ENCODE measurements at places on chromosomes 2 and 18. TPM values are rescaled to one million over a fixed set of nuclear protein-coding genes. Genes with fewer than 3 reads are reported as not detected.

The CCDC121 gene
- 7.6 TPM for total RNA-seq

The MBOAT2 gene
- 67.6 TPM for total RNA-seq

The CACNB4 gene
- 11.4 TPM for total RNA-seq

The SLC9A2 gene
- not detected for total RNA-seq

- no peak for DNase-seq
Observed at GRCh38 chr2:218997731-218998130, 4.5 kb upstream of the CRYBA2 start.

GRCh38 chr2:74205596-74205995 is 7.2 kb downstream of the MTHFD2 start:
- no peak for DNase-seq

GRCh38 chr2:227829337-227829736 is 15.7 kb downstream of the CCL20 start:
- no peak for DNase-seq

DNA sequence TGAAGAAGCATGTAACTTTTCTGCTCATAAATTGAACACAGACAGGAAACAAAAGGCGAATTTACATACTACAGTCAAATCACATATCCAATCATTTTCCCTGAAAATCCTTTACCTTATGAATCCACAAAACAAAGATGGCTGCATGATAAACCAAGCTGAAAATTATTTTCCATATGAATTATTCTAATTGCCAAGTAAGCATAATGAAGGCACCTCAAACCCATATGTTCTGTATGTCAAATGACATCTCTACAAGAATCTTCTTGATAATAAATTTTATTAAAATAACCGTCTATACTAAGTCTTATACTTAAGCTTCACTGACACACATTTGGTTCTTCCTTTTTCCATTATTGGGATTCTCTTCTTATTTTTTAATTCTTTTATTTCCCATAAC is 1242.6 kb downstream of the CNTNAP5 start:
- DNase-seq: no peak

DNA sequence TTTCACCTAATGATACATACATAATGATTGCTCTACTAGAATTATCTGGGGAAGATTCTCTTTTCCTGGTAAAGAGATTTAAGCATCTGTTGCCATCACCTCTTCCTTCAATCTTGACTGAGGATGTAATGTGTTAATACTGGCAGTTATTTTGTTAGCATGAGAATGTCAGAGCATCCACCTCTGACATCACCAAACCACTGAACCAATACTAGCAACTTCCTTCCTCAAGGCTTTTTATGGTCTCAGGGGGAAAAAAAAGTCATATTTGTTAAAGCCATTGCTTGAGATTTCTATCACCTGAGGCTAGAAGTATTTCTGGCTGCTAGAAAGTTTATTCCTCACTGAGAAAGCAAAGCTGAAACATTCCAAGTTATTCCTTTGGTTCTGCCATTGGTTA is 48.5 kb downstream of the DSEL start:
- DNase-seq: no peak

DNA sequence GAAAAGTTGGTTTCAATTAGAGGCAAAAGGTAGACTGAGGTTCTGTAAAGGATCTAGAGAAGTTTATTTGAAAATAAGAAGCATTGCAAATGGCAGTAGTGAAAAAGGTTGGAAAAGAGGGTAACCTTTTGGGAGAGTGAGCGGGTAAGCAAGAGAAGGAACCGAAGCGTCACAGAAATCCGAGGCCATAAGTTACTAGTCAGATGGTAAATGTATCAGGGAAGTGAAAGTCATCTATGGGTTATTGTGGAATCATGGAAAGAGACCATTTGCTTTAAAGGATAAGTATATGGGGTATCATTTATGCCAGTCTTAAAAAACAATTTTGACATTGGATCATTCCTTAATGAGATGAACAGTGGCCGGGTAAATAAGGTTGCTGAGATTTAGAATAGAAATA is 30.5 kb downstream of the EML4 start:
- no peak for DNase-seq

DNA sequence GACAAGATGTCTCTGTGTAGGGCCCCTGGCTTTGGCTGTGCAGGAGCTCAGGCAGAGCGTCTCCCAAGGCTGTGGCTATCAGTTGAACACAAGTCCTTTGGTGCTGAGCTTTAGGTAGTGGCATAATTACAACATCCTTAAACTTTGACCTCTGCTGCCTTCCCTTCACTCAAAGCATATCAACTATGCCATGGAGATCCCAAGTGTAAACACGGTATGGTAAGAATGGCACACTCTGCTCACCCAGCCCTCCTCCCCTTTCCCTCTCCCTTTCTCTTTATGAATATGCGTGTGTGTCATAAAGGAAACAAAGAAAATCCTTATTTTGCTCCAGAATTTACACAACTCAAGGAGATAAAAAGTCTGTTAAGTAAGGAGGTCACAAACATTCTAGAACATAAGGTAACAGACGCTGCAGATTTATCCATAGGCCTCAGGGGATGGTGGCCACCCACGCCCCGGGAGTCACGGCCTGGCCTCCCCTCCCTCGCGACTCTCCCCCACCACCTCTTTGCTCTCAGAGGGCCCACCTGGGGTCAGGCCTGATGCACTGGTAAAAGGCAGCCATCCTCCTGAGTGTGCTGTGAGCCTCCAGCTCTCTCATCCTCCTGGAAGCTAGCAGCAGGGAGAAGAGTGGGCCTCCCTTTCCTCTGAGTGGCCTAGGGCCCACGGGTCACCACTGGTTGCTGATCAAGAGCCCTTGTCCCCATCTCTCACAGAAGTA is 67.3 kb downstream of the CRACDL start:
- no peak for DNase-seq

GRCh38 chr18:63119647-63120046 is 199.9 kb downstream of the BCL2 start:
- DNase-seq: no peak

- DNase-seq: no peak
Observed at GRCh38 chr2:168174756-168175155, 72.6 kb downstream of the STK39 start.
